ENCODE measurements at places on chromosomes 5 and 9.

- DNase-seq: no peak
Observed at GRCh38 chr9:93107825-93108161, 11.8 kb downstream of the CARD19 start.

- no peak for DNase-seq
Observed at GRCh38 chr5:167525004-167525403, 766.4 kb upstream of the WWC1 start.

GRCh38 chr5:132459031-132459982, 31.3 kb downstream of the IRF1 start:
- no peak for DNase-seq

- DNase-seq: no peak
Observed at GRCh38 chr5:93322974-93323860, 257.8 kb downstream of the NR2F1-AS1 start.

DNA sequence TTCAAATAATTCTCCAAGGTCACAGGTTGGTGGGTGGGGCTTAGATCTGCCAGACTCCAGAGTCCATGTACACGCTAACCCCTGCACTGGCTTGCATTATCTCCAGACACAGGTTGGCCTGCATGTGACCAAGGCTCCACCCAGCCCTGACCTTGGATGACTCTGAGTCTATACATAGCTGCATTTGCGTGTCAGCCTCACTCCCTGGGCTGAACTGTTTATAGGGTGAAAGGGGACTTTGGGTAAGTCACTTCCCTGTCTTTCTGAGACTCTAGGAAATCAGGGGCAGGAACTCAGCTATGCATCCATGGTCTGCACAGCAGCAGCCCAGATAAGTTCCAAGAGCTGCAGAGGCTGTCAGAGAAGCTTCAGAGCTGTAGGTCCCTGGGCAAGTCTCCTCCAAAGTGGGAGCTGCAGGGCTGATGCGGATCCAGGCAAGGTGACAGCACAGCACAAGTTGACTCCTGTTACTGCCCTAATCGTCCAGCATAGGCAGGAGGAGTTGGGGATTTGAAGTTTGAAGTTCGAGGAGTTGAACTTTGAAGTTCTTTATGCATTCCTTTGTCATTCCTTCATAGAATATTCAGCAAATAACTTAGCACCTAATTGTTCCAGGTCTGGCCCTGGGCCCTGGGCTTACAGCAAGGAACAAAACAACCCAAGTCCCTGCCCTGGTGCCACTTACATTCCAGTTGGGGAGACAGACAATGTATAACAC, 53.4 kb downstream of the SLC22A5 start:
- no peak for DNase-seq

DNA sequence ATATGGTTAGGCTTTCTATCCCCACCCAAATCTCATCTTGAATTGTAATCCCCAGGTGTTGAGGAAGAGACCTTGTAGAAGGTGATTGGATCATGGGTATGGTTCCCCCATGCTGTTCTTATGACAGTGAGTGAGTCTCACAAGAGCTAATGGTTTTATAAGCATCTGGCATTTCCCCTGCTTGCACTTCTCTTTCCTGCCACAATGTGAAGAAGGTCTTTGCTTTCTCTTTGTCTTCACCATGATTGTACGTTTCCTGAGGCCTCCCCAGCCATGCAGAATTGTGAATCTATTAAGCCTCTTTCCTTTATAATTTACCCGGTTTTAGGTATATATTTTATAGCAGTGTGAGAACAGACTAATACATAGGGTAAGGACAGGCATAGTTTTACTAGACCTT, 334.5 kb downstream of the TLR4 start:
- no peak for DNase-seq

- peak; percentile 56 for DNase-seq
Observed at GRCh38 chr9:135939351-135940265, 21.6 kb downstream of the UBAC1 start.

DNA sequence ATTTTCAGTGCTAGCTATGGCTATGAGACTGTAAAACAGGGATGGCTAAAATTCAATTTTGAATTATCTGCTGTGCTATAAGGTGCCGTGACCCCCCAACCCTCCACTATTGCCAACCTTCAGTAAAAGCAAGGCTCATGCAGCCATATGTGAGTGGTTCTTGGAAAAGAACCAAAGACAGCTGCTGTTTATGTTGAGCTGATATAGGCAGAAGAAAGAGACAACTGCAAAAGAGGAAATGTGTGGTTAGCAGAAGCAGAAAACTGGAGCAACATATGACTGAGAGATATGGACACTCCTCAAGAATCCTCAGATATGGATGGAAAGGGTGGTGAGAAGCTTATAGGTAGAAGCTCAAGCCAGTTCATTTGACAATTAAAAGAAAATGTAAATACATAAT, 200.3 kb downstream of the TLE1 start:
- DNase-seq: no peak

DNA sequence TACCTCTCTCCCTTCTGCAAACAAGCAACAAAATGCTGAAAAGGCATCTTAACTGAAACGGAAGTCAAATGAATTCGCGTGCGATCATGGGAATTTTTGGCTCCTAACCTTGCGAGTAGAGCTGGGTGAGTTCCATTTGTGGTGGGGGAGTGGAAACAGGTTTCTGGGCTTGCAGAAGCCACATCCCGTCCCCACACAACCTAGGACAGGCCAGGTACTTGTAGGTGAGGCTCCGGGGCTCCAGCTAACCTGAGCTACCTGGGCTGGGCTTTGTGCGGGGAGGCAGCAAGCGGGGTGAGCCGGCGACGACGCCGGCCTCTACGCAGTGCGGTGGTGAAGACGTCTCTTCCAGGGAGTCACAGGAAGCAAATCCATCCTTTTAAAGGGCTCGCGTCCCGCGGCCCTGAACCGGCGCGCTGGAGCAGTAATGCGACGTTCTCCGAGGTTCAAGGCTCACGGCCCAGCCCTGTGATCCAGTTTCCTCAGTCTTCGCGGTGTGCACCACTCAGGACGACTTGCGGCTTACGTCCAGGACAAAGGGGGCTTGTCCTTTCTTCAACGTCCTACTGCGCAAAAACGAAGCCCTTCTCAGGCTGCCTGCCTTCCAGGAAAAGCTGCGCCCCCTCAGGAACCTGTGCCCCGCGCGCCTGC, 567 bp upstream of the SPIN1 start:
- no peak for DNase-seq

DNA sequence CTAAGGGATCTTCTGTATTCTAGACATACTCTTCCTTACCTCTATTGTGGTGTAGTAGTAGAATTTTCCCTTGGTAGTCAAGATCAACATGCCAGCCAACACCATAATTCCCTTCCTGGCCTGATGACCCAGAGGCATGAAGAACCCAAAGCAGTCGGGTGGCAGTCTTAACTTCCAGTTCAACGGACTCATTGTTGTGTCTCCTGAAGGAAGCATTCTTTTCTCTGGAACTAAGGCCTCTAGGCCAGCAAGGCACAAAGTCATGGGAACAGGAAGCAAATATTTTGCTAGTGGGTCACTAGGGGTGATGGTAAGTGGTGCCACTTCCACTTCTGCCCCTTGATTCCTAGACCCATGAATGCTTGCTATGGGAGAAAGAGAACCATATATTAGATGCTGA, 55.2 kb upstream of the DAPK1 start:
- DNase-seq: no peak

DNA sequence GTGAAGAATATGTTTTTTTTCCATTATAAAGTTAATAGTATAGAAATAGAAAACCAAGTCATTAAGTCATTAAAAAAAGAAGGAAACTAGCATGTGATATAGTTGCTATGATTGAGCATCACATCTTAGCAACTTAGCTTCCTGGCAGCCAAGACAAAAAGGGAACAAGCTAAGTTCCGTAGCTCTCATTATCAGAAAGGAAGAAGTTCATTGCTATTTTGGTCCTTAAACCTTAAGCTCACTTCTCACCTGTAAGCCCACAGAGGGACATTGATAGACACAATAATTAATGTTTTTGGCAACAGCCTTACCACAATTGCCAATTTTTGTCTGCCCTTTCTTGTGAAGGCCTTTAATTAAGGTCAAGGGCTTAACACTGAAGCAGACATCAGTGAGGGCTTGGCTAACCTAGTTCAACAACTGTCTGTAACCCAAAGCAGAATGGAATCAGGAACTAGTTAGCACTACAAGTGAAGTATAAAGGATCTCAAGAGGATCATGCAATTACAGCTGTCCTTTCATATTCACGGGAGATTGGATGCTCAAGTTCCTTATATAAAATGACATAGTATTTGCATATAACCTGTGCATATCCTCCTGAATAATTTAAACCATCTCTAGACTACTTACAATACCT, 24.0 kb upstream of the KLF4 start:
- DNase-seq: no peak

DNA sequence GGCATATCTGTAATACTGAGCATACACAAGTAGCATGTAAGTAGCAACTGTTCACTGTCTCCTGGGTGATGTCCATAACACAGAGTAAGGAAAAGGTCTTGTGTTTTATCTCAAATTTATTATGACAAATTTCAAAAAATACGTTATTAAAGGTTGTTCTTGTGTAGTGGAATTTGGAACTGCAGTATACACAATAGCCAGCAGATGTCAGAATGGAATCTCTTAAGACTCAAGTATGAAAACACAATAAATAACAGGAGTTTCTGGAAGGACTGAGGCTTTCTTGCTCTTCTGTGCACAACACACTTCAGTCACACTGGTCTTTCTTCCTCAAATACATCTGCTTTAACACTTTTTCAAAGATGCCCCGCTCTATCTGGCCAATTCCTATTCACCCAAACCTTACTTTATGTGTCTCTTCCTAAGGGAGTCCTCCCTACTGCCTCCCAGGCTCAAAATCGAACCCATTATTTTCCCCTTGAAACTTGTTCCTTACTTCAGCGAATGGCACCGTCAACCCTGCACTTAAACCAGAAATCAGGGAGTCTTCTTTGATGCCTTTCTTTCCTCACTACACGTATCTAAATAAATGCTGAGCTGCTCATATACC, 6.5 kb upstream of the FBXO10 start:
- no peak for DNase-seq

DNA sequence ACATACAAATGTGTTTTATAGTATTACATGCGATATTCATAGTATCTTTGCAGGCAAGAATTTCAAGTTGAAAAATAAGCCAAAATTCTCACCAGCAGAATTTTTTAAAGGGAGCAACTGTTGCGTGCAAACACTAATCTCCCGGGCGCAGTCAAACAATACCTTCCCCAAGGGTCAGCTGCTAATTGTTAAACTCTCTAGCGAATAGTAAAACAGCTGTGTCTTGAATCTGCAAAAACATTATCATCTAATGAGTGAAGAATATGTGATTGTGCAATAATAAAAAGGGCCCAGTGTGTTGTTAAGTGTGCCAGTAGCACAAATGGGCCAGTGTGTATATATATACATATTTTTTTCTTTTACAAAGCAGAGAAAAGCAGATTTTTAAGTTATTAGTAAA, 131.4 kb downstream of the CCDC192 start:
- no peak for DNase-seq

DNA sequence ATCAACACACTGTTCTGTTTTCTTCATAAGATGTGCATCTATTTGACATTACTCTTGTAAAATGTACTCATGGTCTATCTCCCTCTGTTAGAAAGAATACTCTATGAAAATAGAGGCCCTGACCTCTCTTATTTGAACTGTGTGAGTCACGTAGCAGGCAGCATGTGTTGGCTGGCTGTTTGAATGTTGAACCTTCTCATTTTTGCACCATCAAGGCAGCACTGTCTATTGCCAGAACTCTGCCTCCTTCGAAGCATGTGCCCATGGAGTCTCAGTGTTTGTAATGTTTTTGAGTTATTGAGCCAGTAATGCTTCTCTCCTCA, 144.4 kb downstream of the ALDH1A1 start:
- DNase-seq: no peak

- no peak for DNase-seq
Observed at GRCh38 chr5:104733063-104733669, 1170.6 kb upstream of the NUDT12 start.

GRCh38 chr9:126611592-126612325, 2.0 kb upstream of the LMX1B start:
- peak; percentile 50 for DNase-seq

DNA sequence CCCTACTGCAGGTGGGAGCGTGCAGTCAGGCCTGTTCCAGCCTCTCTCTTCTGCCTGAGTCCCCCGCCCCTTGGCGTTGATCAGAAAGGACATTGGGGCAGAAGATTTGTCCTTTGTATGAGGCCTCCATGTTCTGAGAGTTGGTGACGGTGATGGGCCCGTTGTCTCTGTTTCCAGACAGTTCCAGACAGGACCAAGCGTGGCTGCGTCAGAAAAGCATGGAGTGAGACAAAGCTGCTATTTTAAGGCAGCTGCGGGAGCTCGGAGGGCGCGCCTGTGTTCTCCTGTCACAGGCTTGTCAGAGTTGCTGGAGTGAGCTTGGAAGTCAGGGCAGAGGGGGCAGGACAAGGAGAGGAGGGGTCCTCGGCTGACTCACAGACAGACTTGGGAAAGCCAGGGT, 32.1 kb upstream of the SH3PXD2B start:
- no peak for DNase-seq

DNA sequence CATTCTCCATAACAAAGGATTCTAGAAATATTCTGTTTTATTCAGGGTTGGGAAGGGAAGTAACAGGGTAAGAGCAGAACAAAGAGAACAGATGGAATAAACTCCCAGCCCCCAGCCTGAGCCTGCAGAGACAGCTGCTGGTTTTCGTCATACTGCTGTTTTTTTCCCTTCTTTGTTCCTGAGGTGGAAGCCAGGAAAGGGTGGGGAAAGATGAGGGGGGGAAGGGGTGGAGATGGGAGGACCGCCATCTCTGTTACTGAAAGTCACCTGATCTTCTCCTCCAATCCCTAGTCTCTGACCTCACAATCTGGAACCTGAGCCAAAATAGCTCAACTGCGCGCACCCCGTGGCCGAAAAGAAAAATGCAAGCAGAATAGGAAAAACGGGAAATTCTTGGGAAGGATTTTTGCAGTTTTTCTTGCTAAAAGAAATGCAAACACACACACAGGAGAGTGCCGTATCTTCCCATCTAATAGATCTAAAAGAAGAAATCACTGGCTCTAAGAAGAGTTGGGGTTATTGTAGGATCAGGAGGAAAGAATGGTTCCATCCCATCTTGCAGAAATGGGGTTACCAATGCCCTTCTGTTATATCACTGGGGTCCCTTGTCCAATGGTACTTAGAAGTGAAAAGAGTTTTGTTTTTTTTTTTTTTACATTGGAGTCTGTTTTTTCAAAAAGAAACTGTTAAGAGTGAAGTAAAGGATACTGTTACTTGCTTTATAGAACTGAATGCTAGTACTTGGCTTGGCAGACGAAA, 57.9 kb downstream of the DIAPH1 start:
- DNase-seq: no peak

DNA sequence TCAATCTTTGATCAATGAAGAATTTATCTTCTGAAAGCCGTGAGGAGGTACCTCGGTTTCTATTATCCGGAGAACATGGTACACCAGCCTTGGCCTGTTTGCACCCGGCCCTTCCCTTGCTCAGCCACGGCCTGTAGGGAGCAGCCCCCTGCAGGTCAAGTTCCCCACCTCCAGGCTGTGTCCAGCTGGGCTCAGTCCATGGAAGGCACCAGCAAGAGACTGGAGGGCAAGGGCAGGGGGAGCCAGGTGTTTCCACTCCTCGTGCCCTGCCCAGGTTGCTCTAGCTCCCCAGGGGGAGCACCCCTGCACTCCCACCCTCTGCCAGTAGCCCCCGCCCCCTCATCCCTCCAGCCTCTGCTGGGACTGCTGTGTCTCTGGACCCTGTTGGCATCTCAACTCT, 87.3 kb upstream of the ADAMTS2 start:
- no peak for DNase-seq

- DNase-seq: peak; percentile 41
Observed at GRCh38 chr5:95644351-95645042, 2.1 kb upstream of the RFESD start.

Data from stimulated activated CD4-positive, alpha-beta T cell treated with anti-CD3 and anti-CD28 coated beads, TNF-alpha, amount 100 ng/mL, for 24 hours (primary cell).